RPMI8226 (cell line): ENCODE measurements at places on chromosomes 5 and 9.

GRCh38 chr5:134051305-134051704 is 46.5 kb upstream of the VDAC1 start:
- no peak for DNase-seq

DNA sequence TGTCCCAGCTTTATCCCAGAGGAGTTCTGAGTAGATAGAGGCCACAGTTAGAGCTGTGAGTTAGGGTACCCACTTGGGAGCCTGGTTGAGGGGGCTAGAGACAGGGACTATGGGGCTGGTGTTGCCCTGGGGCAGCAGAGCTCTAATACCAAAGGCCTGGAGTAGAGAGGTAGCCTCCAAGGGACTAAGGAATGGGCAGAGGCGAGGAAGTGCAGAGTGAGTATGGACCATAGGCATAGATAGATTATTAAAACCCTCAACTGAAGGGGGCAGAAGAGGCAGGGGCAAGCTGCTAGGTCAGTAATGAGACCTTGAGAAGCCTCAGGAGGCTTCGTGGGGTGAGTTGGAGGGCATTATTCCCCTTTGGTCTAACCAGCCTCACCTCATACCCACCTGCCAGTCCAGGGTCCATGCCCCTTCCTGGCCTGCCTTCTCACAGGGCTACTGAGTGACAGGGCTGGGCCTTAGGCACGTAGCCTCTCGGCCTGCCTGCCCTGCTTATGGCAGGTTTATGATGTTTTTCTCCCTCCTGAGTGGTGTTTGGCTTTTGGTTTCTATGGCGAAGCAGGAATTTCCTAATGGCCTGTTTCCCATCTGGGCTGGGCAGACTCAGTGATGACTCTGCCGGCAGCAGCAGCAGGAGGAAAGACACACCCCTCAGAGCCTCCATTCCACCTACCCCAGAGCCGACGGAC is 8.0 kb downstream of the PDLIM4 start:
- no peak for DNase-seq

DNA sequence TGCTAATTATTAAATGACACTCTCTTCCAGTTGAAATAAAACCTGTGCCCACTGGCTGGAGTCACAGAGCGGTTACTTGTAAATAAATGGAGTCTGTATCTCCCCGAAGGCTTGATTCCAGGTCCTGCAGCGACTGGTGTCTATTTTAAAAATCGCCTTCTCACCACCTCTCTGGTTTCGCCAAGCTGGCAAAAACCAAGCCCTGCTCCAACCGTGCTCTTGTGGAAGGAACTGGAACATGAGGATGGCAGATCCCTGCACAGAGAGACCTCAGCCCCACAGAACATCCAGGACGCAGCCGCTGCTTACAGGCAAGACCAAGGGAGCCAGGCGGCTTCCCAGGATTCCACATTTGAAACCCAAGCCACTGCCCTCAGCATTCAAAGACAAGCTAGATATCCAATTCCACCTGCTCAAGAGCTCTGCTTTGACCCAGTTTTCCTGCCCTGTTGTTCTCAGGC is 15.0 kb downstream of the SEMA4D start:
- DNase-seq: peak; percentile 57

DNA sequence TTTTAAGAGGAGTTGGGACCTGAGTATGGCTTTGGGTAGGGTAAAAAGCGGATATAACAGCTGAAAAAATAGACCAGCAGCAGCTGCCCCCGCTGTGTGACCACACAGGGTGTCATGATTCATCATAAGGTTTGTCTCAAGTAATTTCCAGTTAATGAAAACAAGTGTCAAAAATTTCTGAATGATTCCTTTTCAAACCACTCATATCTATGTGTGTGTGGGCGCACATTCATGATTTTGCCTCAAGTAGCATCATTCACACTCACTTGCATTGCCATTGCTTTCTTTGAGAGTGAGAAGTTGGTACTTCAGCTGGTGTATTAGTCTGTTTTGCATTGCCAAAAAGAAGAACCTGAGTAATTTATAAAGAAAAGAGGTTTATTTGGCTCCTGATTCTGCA is 12.1 kb upstream of the TNFAIP8 start:
- no peak for DNase-seq

DNA sequence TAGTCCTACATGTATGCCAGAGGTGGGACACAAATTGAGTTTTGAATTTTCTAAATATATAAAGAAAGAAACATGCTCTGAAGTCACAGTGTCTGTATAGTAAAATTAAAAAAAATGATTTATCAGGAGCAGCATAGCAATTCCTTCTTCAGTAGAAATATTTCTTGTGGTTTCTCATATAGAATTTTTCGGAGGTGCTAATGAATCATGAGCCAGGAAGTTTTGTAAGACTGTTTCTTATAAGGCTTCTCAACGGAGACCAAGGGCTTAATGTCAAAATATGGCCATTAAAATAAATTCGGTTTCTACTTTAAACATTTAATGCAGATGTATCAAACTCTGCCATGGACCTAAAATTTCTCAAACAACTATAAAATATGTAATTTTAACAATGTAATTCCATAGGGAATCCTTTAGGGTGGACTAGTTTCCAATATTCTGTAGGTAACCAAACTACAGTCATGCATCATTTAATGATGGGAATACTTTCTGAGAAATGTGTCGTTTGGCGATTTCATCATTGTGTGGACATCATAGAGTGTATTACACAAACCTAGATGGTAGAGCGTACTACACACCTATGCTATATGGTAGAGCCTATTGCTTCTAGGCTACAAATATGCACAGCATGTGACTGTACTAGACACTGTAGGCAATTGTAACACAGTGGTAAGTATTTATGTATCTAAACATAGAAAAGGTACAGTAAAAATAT is 66.3 kb downstream of the ANKRD55 start:
- DNase-seq: no peak

DNA sequence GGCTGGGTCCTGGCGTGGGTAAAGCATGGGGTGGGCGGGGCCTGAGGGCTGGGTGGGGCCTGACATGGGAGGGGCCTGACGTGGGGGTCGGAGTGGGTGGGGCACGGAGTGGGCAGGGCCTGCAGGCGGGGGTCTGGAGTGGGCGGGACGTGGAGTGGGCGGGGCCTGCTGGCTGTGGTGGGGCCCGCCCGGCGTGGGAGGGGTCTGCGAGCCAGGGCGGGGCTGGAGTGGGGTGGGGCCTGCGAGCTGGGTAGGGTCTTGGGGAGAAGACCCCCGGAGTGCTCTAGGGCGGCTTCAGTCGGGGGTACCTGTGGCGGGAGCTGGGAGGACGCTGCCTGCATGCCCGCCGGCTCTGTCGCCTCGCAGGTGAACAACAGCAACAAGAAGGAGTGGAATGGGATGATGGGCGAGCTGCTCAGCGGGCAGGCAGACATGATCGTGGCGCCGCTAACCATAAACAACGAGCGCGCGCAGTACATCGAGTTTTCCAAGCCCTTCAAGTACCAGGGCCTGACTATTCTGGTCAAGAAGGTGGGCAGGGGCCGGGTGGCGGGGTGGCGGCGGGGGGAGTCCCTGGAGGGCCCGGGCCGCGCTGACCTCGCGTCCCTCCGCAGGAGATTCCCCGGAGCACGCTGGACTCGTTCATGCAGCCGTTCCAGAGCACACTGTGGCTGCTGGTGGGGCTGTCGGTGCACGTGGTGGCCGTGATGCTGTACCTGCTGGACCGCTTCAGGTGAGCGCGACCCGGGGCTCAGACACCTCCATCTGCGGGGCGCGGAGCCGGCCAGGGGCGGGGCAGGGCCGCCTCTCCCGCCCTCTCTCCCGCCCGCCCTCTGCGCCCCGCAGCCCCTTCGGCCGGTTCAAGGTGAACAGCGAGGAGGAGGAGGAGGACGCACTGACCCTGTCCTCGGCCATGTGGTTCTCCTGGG is 8.0 kb downstream of the LRRC26 start:
- DNase-seq: peak; percentile 25

DNA sequence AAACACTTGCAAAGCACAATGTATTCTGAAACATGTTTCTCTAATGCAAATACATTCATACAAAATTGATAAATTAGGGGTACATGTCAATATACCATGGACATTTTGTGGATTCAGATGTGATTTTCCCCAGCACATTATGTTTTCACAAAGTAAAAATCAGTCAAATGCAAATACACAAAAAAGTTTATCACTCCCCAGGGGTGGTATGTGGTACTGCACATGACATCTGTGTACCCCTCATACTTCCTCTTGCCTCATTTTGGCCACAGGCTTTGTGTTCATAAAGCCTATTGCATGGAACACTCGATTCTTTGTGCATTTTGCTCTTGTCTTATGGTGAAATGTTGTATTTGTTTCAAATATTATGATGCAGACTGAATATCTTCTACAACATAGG is 116.8 kb upstream of the PDE4D start:
- DNase-seq: no peak

DNA sequence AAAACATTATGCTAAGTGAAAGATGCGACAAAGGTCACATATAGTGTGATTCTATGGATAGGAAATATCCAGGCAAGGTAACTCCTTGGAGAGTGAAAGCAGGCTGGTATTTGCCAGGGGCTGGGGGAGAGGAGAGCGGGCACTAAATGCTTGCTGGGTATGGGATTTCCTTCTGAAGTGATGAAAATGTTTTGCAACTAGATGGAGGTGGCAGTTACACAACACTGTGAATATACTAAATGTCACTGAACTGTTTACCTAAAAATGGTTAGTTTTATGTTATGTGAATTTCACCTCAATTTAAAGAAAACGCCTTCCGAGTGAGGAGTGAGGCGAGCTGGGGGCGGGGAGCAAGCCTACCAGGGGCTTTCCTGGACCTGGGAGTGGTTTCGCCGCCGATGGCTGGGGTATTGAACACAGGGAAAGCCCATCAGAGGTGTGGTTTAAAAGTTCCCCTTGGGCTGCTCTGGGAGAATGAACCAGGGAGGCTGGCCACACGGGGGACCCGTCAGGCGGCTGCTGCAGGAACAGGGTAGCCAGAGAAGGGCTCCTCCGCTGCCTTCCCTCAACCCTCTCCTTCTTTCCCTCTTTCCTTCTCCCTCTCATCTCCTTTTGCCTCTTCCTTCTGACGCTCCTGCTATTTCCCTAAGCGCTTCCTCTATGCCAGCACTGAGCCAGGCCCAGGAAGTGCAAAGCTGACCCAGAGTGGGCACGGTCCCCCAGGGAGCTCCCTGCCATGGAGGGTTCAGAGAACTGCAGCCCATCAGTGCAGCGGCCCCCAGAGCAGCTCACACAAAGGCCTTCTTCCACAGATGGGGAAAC is 4.9 kb downstream of the AKNA start:
- no peak for DNase-seq
